ENCODE measurements at places on chromosomes 5 and 9.
A peak's percentile ranks its signal among the peaks of the same experiment; 100 is the strongest.

- no peaks in the 10 kb centered on the region for H3K36me3 ChIP-seq
- H3K4me1 ChIP-seq, result no peaks in the 10 kb centered on the region
- H3K4me3 ChIP-seq, result no peak overlapping the region
- peaks cover 10% of the 10 kb centered on the region for H3K27me3 ChIP-seq
These were observed 55.4 kb upstream of the RNF130 start for GRCh38 chr5:180126716-180127681.

- DNase-seq, result no peak
- no peak overlapping the region for H3K4me3 ChIP-seq
- no peak overlapping the region for H3K27ac ChIP-seq
- H3K27me3 ChIP-seq, result peaks cover 3% of the 10 kb centered on the region
- no peaks in the 10 kb centered on the region for H3K36me3 ChIP-seq
- no peaks in the 10 kb centered on the region for H3K4me1 ChIP-seq
These were observed 521.7 kb downstream of the HINT1 start for GRCh38 chr5:130643321-130643720.

DNA sequence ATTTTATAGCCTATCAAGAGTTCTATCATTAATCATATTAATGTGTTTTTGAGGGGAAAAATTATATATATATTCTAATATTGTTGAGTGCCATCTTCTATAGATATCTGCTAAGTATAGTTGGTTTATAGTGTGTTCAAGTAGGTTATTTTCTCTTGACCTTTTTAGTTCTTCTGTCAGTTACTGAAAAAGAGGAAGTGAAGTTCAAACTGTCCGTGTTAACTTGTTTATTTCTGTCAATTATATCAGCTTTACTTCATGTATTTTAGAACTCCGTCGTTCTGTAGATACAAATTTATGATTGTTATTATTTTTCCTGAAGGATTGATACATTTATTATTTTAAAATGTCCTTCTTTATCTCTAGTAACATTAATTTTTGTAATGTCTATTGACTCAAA is 1209.1 kb downstream of the CDH12 start:
- DNase-seq, result no peak
- H3K27ac ChIP-seq, result no peak overlapping the region
- H3K36me3 ChIP-seq, result no peaks in the 10 kb centered on the region
- no peaks in the 10 kb centered on the region for H3K4me1 ChIP-seq
- no peak overlapping the region for H3K4me3 ChIP-seq

GRCh38 chr9:74321396-74321795 is 175.7 kb upstream of the RORB start:
- DNase-seq, result no peak
- no peak overlapping the region for H3K4me3 ChIP-seq
- H3K36me3 ChIP-seq, result no peaks in the 10 kb centered on the region

DNA sequence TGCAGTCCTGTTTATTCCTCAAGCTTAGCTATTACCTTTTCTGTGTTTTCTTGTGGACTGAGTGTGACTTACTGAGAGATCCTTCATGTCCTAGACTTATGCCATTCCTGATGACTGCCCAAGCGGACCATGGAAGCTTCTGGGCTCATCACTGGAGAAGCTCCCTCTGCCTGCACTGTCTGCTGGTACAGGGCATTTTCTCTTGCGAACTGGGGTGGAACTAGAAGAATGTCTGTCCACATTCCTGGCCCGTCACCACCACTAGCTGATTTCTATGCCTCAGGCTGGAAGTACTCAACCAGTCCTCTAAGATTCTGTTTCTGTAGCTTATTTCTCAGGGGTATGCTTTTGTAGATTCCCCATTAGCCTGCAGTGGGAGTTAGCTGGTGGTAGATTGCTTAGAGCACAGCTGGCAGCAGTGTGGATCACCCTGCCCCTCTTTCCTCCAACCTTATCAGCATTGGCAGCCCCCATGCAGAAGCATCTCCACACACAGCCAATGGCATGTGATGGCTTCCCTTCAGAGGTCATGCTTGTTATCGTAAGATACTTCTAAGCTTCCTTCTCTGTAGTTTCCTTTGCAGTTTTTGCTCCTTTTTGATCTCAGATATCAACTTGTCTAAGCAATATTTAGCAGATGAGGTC is 12.4 kb downstream of the SLC36A1 start:
- DNase-seq, result peak; percentile 81
- peak overlapping the region; percentile 71 for H3K27ac ChIP-seq
- H3K4me1 ChIP-seq, result peaks cover 12% of the 10 kb centered on the region
- H3K36me3 ChIP-seq, result peaks cover 14% of the 10 kb centered on the region
- H3K4me3 ChIP-seq, result no peak overlapping the region

DNA sequence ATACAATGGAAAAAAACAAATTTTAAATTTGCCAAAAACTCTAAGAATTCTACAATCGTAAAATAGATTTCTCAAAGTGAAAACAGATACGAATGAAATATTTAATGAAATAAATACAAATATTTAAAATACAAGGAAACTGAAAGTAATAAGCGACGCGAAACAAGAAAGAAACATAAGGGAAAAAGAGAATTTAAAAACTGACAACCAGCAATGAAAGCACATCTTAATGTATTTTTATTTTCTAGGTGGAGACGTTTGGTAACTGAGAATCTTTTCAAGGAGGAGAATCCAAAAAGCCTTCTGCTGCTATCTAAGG is 1.0 kb downstream of the ANXA2R start:
- no peak for DNase-seq
- H3K4me3 ChIP-seq, result peak overlapping the region; percentile 94
- peaks cover 40% of the 10 kb centered on the region for H3K36me3 ChIP-seq
- peak overlapping the region; percentile 99 for H3K27ac ChIP-seq

DNA sequence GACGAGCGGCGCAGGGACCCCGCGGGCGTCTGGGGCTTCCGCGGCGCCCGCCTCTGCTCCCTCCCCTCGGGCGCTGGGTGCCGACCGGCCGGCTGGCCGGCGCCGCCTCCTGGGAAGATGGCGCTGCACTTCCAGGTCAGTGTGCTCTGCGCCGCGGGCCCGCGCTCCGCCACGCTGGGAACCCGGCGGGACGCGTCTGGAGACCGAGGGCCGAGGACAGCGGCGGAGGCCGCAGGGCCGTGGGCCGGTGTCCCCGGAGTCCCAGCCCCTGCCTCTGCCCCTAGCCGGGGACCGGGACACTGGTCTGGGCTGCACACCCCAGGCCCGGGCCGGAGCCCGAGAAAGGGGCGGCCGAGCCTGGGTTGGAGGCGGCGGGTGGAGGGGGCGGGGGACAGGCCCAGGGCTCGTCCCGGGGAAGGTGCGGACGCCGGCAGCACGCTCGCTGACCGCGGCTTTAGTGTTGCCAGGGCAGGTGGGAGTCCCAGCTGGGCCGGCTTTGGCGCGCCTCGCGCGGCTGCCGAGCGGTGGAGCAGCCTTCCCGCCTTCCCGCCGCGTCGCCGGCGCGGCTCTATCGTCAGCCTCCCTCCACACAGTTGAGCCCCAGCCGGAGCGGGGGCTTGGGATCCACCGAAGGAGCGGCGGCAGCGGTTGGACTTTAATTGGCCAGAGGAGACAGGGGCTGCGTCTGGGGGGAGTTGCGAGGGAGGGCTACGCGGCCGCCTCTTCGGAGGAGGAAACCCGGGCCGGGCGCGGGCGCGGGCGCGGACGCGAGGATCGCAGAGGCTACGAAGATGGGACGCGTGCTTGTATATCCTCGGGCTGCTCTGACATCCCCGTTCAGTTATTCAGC is at the start of gene RANBP17:
Gene RANBP17, plus strand, starts transcription at position 102 of the 850 bp plus-strand sequence.
- peak within 1 kb of the TSS; percentile 83 for H3K4me3 ChIP-seq
- peaks cover 20% of the 10 kb centered on the region for H3K4me1 ChIP-seq
- no peaks in the 10 kb centered on the region for H3K27me3 ChIP-seq

DNA sequence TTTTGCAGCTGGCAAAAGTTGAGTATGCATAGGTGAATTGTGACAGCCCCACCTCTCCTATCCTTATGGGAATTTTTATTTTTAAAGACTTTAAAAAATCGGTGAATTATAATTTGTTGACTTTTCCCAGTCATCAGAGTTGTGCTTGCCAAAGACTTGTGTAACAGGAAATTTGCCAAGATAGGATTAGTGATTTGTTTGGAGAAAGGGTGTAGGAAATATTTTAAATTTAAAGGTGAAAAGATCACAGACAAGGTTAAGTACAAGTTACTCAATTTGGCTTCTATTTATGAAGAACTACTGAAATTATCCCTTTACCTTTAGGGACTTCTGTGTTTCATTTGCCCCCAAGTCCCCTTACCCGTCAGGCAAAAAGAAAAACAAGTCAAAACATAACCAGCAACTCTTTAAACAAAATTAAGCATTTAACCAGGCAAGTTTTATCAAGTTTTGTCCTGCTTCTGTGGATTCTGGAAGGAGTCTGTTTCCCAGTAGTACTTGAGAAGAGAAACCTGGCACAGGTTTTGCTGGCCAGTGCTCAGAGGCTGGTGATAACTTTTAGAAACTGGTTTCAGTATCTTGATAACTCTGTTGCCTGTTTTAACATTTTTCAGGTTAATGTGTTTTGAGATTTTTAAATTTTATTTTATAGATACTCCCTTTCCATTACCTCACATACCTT is 285.4 kb downstream of the MAST4 start:
- H3K27ac ChIP-seq, result no peak overlapping the region
- peaks cover 6% of the 10 kb centered on the region for H3K4me1 ChIP-seq
- no peaks in the 10 kb centered on the region for H3K36me3 ChIP-seq
- H3K27me3 ChIP-seq, result peaks cover 6% of the 10 kb centered on the region
- H3K4me3 ChIP-seq, result no peak overlapping the region

- H3K27me3 ChIP-seq, result no peaks in the 10 kb centered on the region
- H3K36me3 ChIP-seq, result no peaks in the 10 kb centered on the region
- H3K4me3 ChIP-seq, result no peak overlapping the region
These were observed 25.9 kb upstream of the PIK3R1 start for GRCh38 chr5:68189613-68190012.

DNA sequence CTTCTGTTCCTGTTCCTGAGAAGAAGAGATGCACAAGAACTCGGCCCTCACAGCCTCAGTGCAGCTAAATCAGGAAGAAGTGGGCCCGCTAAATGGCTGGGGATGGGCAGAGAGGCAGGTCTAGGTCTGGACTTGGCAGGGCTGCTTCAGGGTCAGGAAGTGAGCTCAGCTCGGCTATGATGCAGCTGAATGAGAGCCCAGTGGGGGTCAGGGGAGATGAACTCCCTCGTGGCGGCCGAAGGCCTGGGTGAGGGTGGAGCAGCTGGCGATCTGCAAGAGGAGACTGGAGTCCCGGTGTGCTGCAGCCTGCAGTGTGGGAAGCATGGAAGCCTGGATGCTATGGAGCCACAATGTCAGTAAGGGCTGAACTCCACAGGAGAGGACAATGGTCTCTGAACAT is 466.2 kb downstream of the SPOCK1 start:
- no peaks in the 10 kb centered on the region for H3K36me3 ChIP-seq
- H3K27ac ChIP-seq, result no peak overlapping the region
- H3K4me3 ChIP-seq, result no peak overlapping the region
- H3K4me1 ChIP-seq, result peaks cover 18% of the 10 kb centered on the region
- H3K27me3 ChIP-seq, result no peaks in the 10 kb centered on the region
- no peak for DNase-seq

DNA sequence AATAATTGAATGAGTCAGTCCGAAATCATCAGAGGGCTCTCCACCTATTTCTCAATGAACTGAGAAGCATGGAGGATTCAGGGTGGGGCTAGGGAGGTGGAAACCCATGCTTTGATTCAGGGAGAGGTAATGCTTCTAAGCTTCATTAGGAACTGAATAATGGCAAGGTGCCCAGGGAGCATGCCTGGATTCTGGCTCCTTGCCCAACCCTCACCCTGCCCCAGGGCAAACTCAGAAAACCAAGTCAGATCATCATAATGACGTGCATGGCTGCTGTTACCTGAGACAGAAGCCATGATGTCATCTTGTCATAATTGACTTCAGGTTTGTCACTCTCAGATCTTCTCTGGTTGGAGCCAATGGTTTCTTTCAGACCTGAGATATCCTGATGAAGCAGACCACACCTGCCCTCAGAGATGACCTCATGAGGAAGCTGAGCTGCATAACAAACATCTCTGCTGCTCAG is 199.6 kb downstream of the SYK start:
- peaks cover 39% of the 10 kb centered on the region for H3K4me1 ChIP-seq
- no peaks in the 10 kb centered on the region for H3K27me3 ChIP-seq
- 0 out of 2 replicates have a peak overlapping the region, but pooled peaks have one; percentile 19 for H3K27ac ChIP-seq
- H3K4me3 ChIP-seq, result peak overlapping the region; percentile 41
- DNase-seq, result peak; percentile 67

GRCh38 chr9:3825721-3826120 is 299.9 kb upstream of the RFX3 start:
- no peak overlapping the region for H3K27ac ChIP-seq
- no peak overlapping the region for H3K4me3 ChIP-seq
- H3K36me3 ChIP-seq, result peaks cover 13% of the 10 kb centered on the region
- no peak for DNase-seq
- H3K4me1 ChIP-seq, result peaks cover 31% of the 10 kb centered on the region

DNA sequence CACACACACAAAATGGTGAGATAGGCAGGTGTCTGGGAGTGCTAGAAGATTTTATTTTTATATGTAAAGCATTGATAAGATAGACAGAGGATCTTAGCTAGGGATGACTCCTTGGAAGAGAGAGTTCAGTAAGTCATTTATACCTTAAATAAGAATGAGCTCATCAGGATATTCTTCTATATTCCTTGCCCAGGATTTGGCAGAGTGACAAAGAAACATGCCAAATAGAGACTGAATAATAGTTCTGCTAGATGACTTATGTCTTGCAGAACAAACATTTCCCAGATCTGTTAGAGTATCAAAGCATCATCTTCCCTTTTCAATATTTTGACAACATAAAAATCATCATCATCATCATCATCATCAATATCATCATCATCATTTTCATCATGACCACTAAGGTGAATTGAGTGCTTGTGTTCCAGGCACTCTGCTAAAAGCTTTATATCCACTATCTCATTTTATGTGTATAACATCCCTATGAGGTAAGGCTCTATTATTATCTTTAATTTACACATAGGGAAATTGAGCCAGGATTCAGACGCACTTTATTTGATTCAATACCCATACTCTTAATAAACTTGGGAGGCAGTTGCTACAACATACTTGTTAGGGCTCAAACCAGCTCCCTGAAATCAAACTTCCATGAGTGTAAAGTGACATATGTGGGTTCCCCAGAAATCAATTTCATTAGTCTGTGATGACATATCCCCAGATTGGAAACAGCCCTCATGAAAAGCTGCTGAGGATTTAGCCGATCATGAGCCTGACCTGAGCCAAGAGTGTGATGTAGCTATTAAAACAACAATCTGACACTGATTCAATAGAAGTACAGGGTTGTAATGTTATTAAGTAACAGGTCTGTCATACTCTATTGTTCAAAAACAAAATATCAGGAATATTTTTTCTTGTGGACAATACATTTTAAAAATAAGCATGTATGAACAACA is 176.3 kb upstream of the SEMA6A start:
- no peak overlapping the region for H3K27ac ChIP-seq
- H3K27me3 ChIP-seq, result no peaks in the 10 kb centered on the region
- no peaks in the 10 kb centered on the region for H3K4me1 ChIP-seq
- H3K4me3 ChIP-seq, result no peak overlapping the region
- DNase-seq, result no peak

- H3K4me1 ChIP-seq, result peaks cover 46% of the 10 kb centered on the region
- peak overlapping the region; percentile 9 for H3K4me3 ChIP-seq
- peak overlapping the region; percentile 66 for H3K27ac ChIP-seq
- DNase-seq, result peak; percentile 4
- H3K27me3 ChIP-seq, result peaks cover 2% of the 10 kb centered on the region
These were observed 88.0 kb downstream of the SLC44A1 start for GRCh38 chr9:105332471-105332870.

Data from HFFc6 (cell line).